ENCODE measurements at places on chromosomes 5 and 9.

DNA sequence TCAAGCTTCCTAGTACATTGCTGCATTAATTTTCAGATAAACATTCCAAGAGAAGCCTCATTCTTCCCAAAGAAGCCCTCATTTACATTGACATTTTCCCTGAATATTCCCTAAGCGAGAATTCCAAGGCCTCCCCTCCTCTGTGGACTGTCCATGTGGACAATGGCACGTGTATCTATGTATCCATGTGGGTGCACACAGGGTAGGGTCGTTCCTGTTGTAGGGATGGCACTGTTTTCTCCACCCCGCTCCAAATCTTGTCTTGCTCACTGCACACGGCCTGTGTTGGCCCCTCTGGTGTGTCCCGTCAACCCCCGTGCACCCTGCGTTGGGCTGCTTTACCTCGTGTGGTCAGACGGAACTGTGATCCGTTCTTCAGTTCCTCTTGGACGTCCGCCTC is 104.7 kb upstream of the IRX2 start:
- DNase-seq: no peak

DNA sequence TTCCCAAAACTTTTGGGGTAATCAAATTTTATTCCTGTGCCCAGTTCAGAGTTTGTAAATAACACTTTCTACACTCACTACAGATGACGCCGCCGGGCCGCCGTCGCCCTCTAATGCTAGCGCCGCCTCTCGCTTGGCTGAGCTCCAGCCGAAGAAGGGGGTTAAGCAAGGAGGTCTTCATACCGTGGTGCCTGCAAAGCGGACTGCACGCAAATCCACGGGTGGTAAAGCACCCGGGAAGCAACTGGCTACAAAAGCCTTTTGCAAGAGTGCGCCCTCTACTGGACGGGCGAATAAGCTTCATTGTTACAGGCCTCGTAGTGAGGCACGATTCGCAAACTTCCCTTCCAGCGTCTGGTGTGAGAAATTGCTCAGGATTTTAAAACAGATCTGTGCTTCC is 280.4 kb downstream of the MEF2C start:
- no peak for DNase-seq

DNA sequence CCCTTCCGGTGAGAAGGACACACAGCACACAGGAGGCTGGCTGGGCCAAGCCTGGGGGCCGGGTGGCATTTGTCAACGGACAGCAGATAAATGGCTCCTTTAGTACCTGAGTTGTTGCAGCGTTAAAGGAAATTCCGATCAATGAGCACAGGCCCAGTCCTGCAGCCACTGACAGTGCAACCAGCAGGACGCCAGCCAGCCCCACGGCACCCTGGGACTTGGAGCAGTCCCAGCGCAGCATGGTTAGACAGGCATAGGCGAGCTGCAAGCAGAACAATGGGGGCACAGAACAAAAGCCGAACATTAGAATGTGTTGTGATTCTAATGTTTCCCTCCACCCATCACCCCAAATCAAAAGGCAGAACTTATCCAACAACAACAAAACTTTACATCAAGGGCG is 39.3 kb downstream of the PTCH1 start:
- DNase-seq: peak; percentile 95

- DNase-seq: peak; percentile 50
These were observed 24.4 kb downstream of the SLC6A7 start for GRCh38 chr5:150214289-150214688.

DNA sequence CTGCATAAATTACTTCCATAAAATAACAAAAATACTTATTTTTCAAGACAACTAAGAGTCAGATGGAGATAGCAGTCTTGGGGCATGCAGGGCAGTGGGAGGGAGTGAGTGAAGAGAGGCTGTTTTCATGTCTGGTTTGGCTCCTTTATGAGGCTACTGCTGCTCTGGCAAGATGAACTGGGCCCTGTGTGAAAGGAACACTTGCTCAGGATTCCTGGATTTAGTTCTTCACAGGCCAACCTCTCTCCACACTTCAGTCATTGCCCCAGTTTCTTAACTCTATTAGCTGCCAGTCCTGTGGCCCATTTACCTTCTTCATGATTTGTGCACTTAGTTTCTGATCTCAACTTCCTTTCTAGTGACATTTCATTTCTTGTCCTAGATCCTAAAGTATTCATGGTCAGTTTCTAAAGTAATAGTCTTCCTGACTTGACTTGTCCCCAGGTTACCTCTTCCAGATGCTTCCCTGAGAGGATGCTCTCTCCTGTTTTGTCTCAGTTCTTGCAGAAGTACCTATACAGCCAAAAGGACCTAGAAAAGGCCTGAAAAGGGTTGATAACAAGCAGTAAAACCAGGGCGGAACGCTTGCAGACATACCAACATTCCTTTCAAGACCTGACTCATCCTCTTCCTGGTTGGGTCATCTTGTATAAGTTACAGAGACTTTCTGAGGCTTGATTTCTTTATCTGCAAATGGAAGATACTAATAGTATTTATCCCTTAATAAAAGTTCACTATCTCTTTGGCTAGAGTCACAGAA is 77.0 kb upstream of the ZFAND5 start:
- no peak for DNase-seq

DNA sequence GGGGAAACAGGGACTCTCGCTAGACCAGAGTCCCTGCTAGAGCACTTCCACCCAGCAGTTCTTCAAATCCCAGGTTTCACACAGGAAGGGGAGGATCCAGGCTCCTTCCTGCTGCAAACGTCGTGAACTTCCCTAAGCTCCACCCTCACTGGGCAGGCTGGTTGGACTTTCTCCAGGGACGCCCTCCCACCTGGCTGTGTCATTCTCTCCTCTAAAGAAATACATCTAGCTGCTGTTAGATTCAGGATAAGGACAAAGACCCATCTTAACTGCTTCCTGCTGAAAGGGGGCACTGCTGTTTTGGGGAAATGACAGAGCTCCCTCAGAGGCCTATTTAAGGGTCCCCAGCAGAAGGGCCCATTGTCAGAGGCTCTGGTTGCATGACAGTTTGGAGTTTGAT is 230.7 kb downstream of the SEMA6A start:
- no peak for DNase-seq

DNA sequence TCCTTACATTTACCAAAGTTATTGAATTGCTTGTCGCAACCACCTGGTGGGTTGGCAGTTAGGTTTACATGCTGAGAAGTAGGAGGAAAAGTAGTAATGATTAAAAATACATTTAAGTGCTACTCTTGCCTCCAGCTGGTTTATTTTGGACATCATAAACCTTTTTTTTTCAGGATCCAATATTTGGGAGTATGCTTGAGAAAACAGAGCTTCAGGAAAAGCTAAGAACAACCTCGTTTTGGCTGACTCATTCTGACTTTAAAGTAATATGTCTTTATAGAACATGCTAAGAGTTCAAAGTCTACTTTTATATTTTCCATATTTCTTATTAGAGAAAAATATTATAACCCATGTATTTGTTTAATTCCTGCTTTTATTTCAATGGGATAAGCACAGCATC is 41.7 kb upstream of the BNC2 start:
- no peak for DNase-seq

DNA sequence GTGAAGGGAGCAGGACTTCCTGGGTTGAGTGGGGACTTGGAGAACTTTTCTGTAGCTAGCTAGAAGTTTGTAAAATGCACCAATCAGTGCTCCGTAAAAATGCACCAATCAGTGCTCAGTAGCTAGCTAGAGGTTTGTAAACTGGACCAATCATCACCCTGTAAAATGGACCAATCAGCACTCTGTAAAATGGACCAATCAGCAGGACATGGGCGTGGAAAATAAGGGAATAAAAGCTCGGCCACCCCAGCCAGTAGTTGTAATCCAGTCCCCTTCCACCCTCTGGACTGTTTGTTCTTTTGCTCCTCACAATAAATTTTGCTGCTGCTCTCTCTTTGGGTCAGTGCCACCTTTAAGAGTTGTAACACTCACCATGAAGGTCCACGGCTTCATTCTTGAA is 29.5 kb downstream of the SPATA31C2 start:
- DNase-seq: no peak

DNA sequence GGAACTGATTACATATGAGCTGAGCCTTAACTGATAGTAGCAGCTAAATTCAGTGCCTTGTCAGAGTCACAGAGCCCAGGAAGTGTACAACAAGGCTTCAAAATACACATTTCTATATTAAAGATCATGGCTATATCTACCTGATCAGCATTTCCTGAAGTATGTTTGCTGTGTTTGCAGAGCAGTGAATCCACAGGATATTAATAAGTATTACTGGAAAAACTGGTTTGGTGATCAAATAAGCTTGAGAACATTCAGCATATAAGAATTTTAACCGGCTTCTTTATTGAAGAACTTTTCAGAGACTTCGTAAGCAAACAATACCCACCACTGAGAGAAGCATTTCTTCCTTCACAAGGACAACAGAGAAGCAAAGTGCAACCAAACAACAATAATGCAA is 227.0 kb downstream of the ELAVL2 start:
- DNase-seq: no peak

GRCh38 chr5:98454904-98455303 is 318.6 kb upstream of the RGMB start:
- no peak for DNase-seq

- DNase-seq: no peak
These were observed 1.3 kb upstream of the IQGAP2 start for GRCh38 chr5:76401801-76402250.

- DNase-seq: no peak
These were observed 2.6 kb upstream of the IQGAP2 start for GRCh38 chr5:76400466-76400865.

- no peak for DNase-seq
These were observed 130.5 kb upstream of the ITGA1 start for GRCh38 chr5:52657247-52657645.

DNA sequence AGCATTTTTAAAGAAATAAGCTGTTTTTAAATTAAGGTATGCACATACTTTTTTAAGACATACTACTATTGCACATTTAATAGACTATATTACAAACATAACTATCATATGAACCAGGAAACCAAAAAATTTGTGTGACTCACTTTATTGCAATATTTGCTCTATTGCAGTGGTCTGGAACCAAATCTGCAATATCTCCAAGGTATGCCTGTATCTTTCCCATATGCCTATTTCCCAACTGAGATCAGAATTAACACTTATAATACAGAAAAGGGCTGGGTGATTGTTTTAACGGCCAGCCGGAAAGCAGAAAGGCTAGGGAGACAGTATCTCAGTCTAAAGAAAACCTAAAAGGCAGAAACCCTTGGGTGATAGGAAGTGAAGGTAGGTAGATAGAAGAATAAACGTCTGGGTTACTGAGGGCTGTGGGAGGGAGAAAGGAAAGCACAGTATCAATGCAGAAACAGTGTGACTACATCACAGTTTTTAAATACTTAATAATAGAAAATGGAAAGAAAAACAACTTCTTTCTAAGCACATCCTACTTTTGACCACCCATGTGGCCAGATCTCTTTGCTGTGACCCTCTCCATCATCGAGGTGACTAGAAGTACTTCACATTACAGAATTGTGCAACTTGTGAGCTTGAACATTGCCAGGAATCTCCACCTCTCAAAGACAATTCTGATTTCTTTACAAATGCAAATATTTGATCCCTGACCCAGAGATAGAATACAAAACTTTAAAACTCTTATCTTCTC is 126.4 kb downstream of the LPAR1 start:
- no peak for DNase-seq

GRCh38 chr9:129312251-129313122 is 134.4 kb upstream of the IER5L start:
- no peak for DNase-seq

GRCh38 chr9:21450733-21451394 is 10.6 kb downstream of the IFNA1 start:
- no peak for DNase-seq

- no peak for DNase-seq
These were observed 271.4 kb downstream of the TLE1 start for GRCh38 chr9:81417941-81418340.

DNA sequence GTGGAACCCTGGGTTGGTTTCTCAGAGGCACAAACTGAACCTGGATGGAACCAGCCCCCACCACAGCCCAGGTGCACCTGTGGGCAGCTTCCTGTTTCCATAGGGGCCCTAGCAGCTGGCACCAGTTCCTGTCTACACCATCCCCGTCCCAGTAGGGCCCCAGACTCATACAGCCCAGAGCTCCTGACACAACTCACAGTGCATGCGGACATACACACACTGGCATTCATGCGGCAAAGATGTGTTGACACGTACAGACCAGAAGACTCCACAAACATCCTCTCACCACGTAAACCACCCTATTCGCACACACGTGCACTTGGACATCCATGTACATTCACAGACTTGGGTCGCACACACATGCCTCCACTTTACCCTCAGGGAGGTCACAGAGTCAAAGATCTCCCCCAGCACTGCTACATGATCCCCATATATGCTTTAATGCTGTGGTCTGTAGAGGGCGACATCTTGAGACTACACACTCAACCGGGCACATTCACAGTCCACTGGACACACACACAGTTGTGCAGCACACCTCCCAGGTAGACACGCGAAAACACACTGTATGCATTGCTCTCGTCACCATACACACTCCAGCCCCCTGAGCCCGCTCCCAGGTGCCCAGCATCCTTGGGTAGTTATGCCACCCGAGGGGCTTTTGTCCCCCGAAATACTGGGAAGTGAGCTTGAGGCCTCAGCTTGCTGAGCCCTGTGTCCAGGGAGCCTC is 22.4 kb downstream of the CXXC5 start:
- no peak for DNase-seq

GRCh38 chr5:137341831-137342230 is 157.3 kb downstream of the SPOCK1 start:
- no peak for DNase-seq

DNA sequence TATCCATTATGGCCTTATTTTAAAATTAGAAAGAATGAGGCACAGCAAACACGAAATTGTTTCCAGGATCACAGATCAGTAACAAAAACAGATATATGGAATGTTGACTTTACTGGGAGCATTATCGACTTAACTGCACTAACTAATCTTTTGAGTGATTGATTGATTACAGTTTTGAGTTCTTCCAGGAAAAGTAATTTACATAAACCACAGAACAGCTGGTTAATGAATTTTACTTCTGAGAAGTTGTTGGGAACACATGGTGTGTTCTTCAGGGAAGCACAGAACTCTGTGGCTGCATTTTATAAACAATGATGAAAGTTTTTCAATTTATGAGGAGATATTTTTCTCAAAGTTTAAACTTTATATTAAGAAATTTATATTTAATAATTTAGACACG is 802.4 kb upstream of the ACO1 start:
- DNase-seq: no peak

DNA sequence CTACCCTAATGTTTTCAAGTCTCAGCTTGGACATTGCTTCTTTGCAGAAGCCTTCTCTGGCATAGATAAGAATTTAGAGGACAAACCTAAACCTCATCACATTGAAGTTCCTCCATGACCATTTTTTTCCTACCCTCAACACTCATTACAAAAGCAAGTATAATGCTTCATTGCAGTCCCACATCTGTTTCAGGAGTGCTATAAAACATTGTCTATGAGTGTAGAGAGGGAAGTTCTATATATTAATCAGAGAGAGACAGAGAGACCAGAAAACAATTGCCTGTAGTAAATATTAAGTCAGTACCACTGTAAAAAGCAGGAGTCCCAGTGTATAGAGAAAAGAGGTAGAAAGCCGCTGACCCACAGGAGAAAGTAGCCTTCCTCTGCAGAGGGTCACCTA is 149.7 kb downstream of the PRELID2 start:
- no peak for DNase-seq
